ENCODE measurements at places on chromosomes 11 and 22.
A peak's percentile ranks its signal among the peaks of the same experiment; 100 is the strongest.

GRCh38 chr11:57279116-57279515, 42.1 kb upstream of the APLNR start:
- DNase-seq: no peak

GRCh38 chr22:43346521-43346929, 3.4 kb upstream of the SCUBE1 start:
- no peak for DNase-seq

GRCh38 chr11:29184939-29185890, 831.6 kb downstream of the KCNA4 start:
- peak; percentile 78 for DNase-seq

GRCh38 chr11:84130646-84131427, 844.7 kb upstream of the CCDC90B start:
- no peak for DNase-seq

- DNase-seq: no peak
These were observed 13.2 kb downstream of the HSD17B12 start for GRCh38 chr11:43693731-43694130.

GRCh38 chr22:22061085-22062077, 78.8 kb upstream of the TOP3B start:
- peak; percentile 16 for DNase-seq

GRCh38 chr11:131922220-131922619, 551.8 kb downstream of the NTM start:
- no peak for DNase-seq

- DNase-seq: no peak
These were observed 6.2 kb downstream of the TOLLIP start for GRCh38 chr11:1303126-1303821.

DNA sequence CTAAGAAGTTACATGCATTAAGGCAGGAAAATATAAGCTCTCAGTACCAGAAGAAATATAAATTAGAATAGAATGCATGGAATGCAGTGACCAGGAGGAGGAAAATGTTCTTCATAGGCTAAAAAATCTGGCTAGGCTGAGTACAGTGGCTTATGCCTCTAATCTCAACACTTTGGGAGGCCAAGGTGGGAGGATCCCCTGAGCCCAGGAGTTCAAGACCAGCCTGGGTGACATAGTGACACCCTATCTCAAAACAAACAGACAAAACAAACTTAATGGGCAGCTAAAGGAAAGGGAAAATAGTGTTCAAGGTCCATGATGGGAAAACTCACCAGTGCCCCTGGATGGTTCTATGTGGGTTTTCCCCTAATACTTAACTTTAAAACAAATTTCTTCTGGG, 78.3 kb upstream of the RASSF10 start:
- DNase-seq: no peak

- DNase-seq: no peak
These were observed 9.4 kb downstream of the AIP start for GRCh38 chr11:67492069-67492727.

DNA sequence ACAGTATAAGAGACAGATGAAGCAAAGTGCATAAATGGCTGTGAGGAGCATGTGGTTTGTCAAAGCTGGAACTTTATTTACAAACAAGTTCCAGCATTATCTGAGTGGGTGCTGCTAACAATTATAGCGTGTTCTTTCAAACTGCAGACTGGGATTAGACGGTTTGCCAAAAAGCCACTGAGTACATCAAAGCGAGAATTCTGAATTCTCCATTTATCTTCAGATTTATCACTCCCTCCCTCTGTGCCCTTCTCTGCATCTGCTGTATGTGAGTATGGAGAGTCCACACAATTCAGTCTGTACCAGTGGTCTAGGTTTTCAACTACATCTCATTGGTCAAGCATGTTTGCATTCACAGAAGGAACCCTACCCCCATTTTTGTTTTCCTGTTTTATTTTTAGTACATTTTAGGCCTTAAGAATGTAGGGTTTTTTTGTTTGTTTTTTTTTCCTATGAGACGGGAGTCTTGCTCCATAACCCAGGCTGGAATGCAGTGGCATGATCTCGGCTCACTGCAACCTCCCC, 18.1 kb upstream of the INCENP start:
- DNase-seq: no peak

DNA sequence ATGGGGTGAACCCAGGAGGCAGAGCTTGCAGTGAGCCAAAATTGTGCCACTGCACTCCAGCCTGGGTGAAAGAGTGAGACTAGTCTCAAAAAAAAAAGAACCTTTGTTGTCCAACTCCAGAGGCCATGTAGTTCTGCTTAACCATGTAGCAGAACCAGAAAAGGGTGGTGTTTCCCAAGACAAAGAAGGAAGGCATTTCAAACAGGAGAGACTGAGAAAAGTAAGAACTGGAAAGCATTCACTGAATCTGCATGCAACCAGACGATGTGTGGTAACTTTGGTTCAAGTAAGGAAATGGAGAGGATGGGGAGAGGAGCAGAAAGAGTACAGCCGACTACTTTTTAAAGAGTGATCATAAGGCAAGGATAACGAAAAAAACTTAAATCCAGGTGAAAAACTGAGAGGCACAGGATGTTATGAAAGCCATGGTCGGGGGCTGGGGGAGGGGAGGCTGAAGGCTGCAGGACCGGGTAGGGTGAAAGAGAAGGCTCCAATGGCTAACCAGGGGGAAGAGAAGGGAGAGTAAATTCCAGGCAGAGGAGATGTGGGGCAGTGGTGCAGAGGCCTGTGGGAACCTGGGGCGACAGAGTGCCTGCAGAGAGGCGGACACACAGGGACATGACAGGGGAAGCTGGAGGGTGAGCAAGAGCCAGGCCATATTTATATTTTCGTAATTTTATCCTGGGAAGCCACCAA, 48.8 kb downstream of the MAPK1 start:
- DNase-seq: no peak

GRCh38 chr22:42919199-42919598, 62.1 kb upstream of the ARFGAP3 start:
- no peak for DNase-seq

DNA sequence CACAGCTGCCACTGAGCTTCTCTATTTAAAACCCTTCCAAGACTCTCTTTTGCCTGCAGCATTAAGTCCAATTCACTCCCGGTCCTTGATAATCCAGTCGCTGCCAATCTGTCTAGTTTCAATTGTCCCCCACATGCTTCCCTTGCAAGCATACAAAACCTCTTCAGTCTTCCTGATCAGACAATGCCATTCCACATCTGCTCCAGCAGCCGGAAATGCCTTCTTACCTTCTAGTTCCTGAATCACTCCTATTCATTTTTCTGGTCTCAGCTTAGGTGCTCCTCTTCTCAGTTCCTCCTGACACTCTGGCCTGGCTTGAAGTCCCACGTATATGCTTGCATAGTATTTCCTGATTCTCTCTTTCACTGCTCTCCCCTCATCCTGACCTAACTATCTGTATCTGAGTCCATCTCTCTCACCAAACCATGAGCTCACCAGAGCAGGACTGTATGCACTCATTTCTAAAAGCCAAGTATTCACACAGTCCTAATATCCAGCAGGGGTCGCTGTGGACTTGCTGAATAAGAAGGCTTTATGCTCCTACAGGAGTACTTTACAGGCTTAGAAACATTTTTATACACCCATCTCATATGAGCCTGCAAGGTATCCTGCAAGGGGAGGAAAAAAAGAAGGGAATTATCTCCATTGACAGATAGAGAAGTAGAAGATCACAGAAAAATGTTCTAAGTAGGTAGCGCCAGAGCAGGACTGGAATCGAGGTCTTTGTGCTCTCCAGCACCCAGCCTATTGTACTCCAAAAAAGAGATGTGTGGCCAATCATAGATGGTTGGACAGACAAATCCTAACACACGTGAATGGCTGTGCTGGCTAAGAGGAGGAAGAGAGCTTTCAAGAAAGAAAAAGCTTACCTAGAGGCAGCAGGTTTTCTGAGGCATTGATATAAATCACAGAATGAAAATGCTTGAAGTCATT, 19.2 kb downstream of the XRRA1 start:
- DNase-seq: peak; percentile 76

DNA sequence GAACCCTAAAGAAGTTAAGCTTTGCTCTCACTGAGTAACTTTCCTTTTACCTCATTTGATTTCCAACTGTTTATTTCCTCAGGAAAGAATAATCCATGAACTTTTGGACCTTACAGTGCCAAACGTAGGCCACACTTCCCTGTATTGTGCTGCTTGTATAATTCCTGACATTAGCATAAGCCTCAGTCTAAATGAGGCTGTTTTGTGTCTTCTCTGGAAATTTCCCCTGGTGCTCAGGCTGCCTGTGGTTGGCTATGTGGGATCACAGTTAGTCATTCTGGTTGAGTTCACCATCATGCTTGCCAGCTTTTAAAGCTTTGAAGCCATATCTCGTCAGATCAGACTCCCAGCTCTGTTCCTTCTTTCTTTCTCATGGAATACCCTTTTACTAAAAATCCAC, 107.0 kb downstream of the FAM76B start:
- DNase-seq: no peak

All from HS-5 (cell line).